Inflammatory macrophage treated with lipopolysaccharide for 4 hours (primary cell): ENCODE measurements at places on chromosomes 3 and 15.

DNA sequence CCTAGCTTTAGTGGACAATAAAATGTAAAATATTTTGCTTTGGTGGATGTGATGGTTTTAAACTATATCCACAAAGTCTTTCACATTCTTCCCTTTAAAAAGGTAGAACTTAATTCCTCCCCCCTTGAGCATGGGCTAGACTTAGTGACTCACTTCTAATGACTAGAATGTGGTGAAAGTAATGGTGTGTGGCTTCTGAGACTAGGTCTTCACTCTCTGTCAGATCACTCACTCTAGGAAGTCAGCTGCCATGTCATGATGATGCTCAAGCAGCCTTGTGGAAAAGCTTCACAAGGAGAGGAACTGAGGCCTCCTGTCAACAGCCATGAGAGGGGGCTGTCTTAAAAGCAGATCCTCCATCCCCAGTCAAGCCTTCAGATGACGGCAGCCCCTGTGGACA is 4.2 kb downstream of the LRRC2 start:
- no peak for DNase-seq

GRCh38 chr3:23884481-23884880 is 32.3 kb downstream of the NKIRAS1 start:
- DNase-seq, result no peak

- DNase-seq, result no peak
Observed at GRCh38 chr3:8653800-8654408, 9.3 kb upstream of the SSUH2 start.

DNA sequence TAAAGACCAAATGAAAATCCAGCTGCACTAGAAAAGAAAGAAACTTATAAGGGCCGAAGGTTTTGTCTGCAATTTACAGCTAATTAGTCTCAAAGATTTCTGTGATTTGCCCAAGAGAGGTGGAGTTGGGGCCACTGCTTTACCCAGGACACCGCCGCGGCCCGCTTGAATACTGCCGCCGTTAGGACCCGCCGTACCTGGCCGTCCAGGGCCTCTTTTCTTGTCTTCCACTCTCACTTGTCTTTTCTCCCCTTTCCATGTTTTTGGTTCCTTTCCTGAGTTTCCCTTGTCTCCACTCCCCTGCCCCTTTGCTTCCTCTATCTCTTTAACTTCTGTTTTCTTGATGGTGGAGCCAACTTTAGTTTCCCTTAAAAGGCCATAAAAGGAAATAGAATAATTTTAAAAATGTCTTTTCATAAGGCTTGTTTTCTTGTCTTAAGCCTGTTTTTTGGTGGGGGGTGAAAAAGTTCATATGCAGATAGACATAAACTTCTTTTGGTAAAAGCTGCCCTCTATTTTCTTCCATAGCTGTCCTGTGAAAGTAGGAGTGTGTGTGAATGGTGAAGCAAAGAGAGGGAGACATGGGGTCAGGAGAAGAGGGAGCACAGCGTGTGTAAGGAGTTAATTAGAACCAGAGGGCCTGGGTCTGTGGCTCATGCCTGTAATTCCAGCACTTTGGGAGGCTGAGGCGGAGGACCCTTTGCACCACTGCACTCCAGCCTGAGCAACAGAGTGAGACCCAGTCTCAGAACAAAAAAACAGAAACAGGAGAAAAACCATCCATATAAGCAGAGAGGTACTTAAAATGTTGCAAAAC is 16.0 kb upstream of the CCNL1 start:
- peak; percentile 77 for DNase-seq

GRCh38 chr3:69659180-69659910 is 79.9 kb upstream of the MITF start:
- no peak for DNase-seq
